ENCODE measurements at places on chromosomes 5 and 9.

GRCh38 chr5:95347506-95348120 is 43.6 kb upstream of the FAM81B start:
- DNase-seq = no peak

GRCh38 chr5:147417135-147417813 is 92.6 kb downstream of the DPYSL3 start:
- DNase-seq = no peak

DNA sequence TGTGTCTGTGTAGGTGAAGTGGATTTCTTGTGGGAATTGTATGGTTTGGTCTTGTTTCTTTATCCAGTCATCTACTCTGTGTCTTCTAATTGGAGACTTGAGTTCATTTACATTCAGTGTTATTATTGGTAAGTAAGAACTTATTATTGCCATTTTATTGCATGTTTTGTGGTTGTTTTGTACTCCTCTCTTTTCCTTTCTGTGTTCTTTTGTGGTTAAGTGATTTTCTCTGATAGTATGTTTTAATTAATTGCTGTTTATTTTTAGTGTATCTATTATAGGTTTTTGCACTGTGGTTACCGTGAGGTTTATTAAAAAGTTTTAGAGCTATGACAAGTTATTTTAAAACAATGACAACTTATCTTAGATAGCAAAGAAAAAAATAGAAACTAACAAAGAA is 8.1 kb downstream of the POLK start:
- DNase-seq = no peak

DNA sequence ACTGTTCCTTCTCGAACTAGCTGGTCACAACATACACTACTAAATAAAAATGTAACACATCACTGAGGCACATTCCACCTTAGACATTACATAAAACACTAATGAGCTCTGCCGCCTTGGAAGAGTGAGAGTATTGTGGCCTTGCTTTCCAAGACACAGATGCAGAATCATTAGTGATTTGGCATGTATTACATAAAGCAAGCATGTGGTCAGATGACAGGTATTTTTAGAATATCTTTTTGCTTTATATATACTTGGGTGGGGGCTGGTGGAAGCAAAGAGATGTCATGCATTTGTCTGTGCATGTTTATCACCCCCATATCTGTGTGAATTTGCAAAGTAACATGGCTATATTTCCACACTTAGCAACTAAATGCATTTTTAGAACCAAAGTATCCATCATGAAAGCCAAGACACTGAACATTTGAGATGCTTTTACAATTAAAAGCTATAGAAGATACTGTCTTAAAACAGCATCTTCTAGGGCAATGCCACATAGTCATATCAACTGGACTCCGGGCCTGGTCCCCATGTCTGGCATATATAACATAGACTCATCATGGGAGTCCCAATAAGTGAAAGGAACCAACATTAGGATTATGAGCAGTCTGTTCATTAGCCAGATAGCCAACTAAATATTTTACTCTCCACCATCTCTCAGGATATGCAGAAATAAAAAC is 213.5 kb downstream of the MEF2C start:
- DNase-seq = no peak

DNA sequence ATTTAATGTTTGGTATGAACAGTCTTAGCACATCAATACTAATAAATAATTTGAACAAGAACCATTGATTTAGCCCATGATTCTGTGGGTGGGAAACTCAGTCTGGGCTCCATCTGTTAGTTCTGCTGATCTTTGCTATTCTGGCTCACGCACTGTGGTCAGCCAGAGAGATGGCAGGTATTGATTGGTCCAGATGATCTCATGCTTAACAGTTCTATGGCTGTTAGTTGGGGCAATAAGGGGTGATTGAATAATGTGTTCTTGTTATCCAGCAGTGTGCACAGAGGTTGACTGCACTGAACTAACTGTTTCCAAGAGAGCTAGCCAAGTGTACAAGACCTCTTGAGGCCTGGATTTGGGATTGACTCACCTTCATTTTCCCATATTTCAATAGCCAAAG is 824.3 kb downstream of the SEMA5A start:
- DNase-seq = no peak

DNA sequence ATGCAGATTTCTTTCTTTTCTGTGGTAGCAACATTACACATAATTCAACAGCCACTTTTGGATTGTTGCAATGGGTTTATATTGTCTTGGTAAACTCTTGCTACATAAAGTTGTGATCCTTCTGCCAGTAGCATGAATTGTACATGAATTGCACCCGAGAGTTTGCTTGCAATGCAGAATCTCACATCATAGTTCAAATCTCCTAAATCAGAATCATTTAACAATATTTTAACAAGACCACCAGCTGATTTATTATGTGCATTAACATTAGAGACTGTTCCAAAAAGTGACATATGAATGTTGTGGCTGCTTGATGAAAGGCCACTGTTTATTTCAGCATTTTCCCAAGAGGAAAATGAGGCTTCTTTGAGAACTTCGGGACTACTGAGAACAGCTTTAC is 1491.8 kb upstream of the NUDT12 start:
- no peak for DNase-seq

DNA sequence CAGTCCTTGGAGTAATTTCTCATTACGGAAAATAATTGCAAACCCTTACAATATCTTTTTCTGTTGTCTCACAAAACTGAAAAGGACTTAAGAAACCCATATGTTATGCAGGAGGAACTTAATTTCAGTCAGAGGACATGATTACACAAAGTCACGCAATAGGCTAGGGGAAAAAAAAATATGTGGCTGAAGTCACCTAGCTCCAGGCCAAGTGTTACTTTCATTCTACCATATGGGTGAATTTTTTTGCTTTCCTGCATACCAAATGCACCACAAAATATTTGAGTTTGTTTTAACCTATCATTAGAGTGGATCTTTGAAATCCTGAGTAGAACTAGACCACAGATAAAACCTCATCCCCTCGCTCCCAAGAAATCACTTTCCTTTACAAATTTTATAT is 523.5 kb downstream of the CAAP1 start:
- no peak for DNase-seq

- DNase-seq = no peak
Measured at GRCh38 chr9:128414461-128414860, 6.2 kb upstream of the CERCAM start.

- DNase-seq = no peak
Measured at GRCh38 chr5:167414611-167415010, 876.8 kb upstream of the WWC1 start.

DNA sequence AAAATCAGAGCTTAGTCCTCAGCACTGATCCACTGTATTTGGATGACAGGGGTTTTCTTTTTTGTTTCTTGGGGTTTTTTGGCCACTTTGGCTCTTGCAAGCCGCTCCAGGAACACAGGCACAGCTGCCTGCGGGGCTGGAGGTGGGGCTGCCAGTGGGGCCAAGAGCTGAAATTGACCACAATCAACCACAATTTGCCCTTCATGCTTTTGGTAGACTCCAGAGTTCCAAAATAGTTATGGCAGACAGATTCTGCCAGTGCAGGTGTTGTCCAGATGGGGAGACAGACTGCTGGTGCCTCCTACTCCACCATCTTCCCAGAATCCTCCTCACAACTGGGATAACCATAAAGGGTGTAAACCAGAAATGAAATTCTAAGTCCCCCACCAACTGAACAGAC is 36.5 kb downstream of the PLEKHG4B start:
- DNase-seq = no peak

DNA sequence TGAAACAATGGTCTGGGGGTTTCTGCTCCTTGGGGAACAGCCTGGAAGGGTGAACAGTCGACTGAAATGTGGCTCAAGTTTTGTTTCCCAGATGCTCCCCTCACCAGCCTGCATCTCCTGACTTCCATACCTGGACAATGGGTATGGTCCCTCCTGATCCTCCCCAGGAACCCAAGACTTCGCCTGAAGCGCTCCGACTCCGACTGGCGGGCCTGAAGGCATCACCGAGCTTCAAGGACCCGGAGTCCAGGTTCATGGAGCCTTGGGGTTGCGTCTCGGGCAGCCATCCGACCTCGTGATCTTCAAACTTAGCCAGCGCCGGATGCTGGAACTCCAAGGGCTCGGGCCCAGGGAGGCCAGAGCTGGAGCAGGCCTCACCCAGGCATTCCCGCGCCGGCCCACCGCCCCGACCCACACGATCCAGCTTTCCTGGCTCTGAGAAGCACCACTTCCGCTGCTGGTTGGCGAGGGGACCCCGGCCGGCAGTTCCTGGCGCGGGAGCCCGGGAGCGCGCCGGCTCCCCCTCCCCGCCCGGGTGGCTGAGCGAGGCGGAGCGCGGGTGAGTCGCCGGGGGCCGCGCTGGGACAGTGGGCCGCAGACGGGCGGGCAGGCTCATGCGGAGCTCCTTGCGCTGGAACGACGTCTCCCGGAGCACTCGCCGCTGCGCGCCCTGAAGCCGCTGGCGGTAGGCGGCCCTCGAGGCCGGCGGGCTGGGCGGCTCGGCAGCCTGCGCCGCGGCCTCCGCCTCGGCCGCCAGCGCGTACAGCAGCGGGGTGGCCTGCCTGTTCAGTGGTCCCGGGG is 5.2 kb downstream of the SHROOM1 start:
- DNase-seq = no peak

- no peak for DNase-seq
Measured at GRCh38 chr9:122071715-122072114, 21.4 kb downstream of the TTLL11 start.

GRCh38 chr5:137651022-137651421 is 84.9 kb downstream of the KLHL3 start:
- no peak for DNase-seq

GRCh38 chr5:150777685-150778084 is 872 bp upstream of the SMIM3 start:
- no peak for DNase-seq

DNA sequence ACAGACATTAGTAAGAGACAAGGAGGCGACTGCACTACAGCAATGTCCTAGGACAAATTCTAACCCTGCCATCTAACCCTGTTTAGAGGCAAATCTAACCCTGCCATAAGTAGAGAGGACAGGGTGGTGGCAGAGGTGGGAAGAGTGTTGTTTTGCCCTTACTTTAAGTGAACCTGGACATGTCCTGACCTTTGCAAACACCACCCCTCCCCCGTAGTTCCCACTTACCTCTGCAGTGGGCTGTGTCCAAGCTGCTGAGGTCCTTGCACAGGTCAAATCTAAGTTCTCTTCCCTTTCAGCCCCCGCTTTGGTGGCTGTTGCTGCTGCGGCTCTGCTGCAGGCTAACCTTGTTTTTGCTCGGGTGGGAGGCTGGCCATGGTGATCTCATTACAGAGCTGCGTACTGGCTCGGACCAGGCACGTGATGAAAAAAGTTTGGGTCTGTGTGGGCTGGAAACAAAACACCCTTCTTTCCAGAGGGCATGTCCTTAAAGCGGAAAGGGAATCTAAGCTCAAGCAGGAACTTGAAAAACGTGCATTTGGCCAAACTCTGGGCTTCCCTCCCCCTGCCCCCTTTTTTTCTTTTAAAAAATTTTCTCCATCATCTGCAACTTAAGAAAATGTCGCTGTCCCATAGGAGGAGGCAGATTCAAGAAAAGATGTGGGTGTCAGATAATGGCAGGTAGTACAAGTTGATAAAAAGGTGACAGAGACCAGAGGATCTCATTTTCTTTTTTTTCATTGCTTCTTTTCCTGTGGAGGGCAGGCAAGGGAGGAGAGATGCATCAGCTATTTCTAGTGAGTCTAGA is at the start of gene FAXDC2:
Gene FAXDC2 (minus strand): TSS at position 349 of the 808 bp plus-strand sequence. CDS start 12,425 bp downstream, outside the sequence.
- no peak for DNase-seq

DNA sequence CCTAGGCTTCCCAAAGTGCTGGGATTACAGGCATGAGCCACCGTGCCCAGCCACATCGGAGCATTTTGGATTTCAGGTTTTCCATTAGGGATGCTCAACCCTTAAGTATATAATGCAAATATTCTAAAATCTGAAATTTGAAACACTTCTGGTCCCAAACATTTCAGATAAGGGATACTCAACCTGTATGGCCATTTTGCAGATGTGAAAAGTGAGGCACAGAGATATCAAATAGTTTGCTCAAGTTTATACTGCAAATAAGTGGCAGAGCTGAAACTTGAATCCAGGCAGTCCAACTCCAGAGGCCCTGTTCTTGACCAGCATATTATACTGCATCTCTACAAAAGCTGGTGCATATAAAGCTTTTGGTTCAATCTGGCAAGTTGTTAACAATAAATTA is 2.4 kb downstream of the WDR31 start:
- no peak for DNase-seq

- DNase-seq = no peak
Measured at GRCh38 chr9:18397076-18397475, 76.9 kb upstream of the ADAMTSL1 start.

GRCh38 chr9:14693251-14693861 is at the start of gene ZDHHC21:
Gene ZDHHC21, minus strand, starts transcription at chr9:14693432. Its CDS starts 19,092 bp downstream, at chr9:14674340.
- DNase-seq = peak; percentile 65

Measured in activated naive CD4-positive, alpha-beta T cell treated with Interleukin-2 at 50 U/mL for 16 hours (primary cell).